ENCODE measurements at places on chromosomes 12 and 14.

DNA sequence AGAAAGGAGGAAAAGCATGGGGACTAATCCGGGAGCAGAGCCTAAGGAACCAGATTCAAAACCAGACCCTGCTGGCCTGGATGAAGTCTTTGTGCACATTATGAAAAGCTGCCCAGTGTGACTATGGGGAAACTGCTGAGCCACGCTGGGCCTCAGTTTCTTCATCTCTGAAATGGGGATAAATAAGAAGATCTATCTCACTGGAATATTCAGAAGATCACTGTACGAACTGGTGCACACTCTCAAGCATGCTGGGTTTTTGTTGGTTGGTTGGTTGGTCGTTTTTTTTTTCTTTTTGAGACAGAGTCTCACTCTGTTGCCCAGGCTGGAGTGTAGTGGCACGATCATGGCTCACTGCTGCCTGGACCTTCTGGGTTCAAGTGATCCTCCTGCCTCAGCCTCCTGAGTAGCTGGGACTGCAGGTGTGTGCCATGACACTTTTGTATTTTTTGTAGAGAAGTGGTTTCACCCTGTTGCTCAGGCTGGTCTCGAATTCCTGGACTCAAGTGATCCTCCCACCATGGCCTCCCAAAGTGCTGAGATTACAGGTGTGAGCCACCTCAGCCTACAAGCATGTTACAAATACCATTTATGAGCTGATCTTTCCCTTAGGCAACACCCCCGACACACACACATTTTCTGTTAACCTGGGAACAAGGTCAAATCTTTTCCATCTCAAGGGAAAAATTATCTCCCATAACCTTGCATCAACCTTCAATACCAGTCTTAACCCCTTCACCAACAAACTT is 33.4 kb upstream of the CORO1C start:
- DNase-seq, result no peak

DNA sequence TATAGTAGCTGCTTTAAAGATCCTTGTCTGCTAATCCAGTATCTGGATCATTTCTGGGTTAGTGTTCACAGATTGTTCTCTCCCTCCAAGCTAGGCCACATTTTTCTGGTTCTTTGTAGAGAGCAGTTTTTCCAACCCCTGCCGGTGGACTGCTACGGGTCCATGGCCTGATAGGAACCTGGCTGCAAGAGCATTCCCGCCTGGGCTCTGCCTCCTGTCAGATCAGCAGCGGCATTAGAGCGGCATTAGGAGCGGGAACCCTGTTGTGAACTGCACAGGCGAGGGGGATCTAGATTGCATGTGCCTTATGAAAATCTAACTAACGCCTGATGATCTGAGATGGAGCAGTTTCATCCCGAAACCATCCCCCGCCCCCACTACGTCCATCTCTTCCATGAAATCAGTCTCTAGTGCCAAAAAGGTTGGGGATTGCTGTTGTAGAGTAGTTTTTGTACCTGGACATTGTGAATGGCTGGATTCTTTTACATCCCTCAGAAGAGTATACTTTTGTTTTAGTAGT is 50.4 kb downstream of the MYRFL start:
- DNase-seq, result no peak

DNA sequence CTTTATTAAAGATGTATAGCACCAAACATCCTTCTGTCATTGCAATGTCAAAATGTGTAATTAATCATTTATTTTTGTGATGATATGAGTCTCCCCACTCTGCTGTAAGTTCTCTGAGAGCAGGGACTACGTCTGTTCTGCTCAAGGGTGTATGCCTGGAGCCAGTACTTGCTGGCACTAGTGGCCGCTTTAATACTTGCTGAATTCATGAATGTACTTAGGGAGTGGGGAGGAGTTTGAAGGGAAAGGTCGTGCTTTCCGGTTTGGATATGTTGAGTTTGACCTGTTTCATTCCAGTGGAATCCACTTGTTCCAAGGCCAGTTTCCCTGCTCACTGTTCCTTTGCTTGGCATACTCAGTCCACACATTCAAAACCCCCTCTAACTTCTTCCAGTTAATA is 1.9 kb upstream of the DCAF5 start:
- DNase-seq, result no peak

GRCh38 chr12:100433701-100434100 is 40.0 kb upstream of the NR1H4 start:
- no peak for DNase-seq

Measured in DND-41 (cell line).